ENCODE measurements at places on chromosomes 3 and 15.

DNA sequence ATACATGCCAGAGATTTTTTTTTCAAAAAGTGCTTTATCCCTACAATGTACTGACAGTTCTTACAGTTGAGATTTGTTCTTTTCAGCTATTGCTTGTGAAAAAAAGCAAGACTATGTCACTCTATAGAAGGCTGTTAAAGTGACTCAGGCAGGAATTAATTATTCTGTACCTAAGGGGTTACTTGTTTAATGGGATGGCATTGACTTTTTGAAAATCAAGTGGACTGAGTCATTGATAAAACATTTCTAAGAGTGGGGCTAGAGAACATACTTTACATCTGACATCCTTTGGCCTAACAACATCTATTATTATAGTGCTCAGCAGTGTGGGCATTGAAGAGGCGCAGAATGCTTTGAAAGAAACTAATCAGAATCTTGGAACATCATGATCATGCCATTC, 34.3 kb downstream of the INTS14 start:
- peak; percentile 16 for DNase-seq

GRCh38 chr3:127209840-127210653, 17.1 kb downstream of the PRR23E start:
- no peak for DNase-seq

- no peak for DNase-seq
Measured at GRCh38 chr3:411226-411625, 214.7 kb downstream of the CHL1 start.

GRCh38 chr3:72338942-72339669, 509.1 kb downstream of the SHQ1 start:
- DNase-seq, result peak; percentile 88

DNA sequence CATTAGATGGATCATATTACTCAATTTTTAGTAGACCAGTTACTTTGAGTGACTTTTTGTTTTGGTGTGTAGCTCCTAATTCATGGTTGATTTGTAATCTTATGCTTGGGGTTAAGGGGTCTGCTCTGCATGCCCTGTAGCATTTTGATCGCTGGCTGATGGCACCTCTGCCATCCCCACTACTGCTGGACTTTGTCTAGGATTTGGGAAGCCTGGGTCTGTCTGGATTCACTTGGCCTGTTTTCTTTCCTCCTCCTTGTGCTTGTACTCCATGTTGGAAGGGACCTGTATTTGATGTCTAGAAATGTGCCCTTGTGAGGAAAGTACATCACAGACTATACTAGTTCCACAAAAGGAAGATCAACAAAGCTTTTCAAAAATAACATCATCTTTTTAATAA, 154.1 kb downstream of the FNDC3B start:
- no peak for DNase-seq

- DNase-seq, result no peak
Measured at GRCh38 chr3:32501783-32502117, 902 bp downstream of the CMTM6 start.

DNA sequence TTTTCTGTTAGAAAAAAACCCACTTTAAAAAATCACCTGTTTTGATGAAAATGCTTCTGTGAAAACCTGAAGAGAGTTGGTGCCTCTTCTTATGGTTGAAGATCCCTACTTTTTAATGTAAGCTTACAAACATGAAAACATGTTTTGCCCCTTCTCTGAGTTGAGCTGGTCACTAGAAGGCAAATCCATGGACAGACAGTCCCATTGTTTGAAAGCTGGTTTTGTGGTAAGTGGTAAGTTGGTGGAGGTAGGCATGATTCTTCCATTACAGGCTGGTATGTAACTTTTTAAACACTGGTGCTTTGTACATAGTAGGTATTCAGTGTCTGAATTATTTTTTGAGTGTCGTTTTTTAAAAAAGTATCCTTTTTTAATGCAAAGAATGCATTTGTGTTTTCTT, 6.1 kb downstream of the ABHD5 start:
- DNase-seq, result no peak

DNA sequence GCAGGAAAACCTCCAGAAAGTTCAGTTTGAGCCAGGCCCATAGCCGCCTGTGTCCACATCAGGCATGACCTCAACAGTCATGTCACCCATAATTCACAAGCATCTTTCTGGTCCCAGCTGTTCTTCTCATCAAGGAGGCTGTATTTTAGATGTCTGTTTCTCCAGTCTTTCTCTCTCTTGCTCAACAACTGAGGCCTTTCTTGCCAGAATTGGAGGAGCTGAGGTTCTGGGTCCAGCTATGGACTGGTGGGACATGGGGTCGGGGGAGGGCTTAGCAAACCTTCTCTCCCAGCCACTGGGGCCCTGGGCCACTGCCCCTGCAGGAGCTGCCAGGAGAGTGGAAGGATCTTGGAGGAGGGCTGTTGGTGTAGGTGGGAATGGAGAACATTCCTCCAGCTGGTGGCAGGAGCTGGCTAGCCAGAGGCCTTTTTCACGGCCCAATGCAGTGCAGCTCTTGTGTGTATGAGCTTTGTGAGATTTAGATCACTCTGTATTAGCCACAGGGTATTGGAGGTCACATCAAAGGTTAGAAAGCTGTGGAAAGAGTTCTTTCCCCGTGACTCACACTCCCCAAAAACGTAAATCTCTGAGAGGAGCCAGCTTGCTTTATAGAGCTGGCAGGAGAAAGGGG, 23.5 kb downstream of the MAGEF1 start:
- DNase-seq, result peak; percentile 90

- DNase-seq, result no peak
Measured at GRCh38 chr15:100547961-100548360, 19.2 kb upstream of the CERS3 start.

- DNase-seq, result no peak
Measured at GRCh38 chr3:71453319-71453718, 130.2 kb downstream of the FOXP1 start.

DNA sequence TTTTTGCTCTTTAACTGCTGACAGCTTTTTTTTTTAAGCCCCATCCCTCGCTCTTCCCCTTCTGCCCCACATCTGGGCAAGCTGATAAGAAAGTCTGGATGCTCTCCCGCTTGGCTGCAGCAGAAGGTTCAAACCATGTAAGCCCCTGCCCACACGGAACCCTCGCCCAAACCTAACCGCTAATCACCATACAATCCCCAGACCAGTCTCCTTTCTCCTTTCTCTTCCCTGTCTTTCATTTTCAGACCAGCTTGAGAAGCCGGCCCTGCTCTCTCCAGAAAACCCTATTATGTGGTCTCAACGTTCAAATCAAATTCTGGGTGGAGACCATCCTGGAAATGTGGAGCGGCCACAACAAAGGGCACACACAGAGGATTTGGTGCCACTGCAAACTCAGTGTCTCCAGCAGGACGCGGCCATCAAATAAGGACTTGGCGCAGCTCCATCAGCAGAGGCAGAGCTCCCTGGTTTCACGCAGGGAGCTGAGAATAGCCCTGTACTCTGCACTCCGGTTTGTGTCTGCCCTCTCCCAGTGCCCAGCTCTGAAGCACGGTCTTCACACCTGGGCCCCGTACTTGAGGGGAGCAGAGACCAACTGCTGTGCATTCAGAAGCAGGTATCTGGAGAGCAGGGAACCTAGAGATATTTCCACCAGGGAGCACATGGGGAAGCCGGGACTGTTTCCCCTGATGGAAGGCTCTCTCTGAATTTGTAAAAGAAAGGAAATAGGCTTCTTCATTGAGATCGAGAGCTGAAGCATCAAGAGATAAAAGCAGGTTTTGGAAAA, 92.6 kb downstream of the XXYLT1 start:
- DNase-seq, result no peak

DNA sequence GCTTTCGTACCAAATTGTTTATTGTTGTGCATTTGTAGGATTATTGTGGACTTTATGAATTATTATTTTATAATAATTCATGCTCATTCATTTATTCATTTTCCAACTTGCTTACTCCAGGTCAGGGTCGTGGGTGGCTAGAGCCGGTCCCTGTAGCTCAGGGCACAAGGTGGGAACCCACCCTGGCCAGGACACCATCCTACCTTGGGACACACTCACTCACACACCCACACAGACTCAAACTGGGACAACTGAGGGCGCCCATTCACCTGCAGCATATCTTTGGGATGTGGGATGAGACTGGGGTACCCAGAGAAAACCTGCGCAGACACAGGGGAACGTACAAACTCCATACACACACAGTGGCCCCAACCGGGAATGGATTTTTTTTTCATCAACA, 40.6 kb downstream of the SSUH2 start:
- DNase-seq, result no peak

DNA sequence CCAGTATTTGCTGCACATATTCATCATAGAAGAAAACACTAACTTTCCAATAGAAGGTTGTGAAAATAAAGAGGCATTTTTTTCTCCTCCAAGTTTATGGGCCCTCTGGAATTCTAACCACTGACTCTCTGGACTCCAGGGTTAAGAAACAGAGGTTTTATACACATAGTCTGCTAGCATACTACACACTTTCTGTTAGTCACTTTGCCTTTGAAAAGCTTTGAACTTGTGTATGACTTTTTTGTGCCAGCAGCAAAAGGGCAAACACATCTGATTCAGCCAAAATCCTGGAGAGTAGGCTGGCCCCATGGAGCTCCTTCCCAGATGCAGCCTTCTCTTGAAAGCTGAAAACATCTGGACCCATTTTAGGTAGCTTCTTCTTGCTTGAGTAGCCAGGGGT, 6.2 kb downstream of the ZIC4 start:
- DNase-seq, result no peak

All from fibroblast of villous mesenchyme (primary cell).